ENCODE measurements at places on chromosomes 3 and 15.

DNA sequence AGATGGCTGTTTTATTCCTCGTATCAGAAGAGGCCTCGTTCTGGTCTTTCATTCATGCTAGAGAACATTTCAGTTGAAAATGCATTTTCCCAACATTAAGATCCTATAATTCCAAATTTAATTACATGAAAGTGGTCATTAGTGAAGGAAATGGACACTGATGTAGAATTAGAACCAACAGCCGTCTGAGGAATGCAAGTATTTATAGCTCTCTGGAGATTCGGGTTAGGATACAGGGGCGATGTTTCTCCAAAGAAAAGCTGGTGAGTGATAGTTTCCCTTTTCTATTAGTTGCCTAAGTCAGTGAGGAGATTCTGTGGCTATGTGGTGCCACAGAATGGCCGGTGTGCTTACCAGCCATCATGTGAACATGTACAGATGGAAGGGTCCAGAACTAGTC, 109.0 kb upstream of the IL12A start:
- DNase-seq = no peak

GRCh38 chr3:54659347-54659746, 268.5 kb downstream of the LRTM1 start:
- no peak for DNase-seq

GRCh38 chr3:109072194-109072593, 45.7 kb downstream of the MORC1 start:
- DNase-seq = no peak

- DNase-seq = no peak
These were observed 339.8 kb upstream of the WNT5A start for GRCh38 chr3:55826731-55827496.

DNA sequence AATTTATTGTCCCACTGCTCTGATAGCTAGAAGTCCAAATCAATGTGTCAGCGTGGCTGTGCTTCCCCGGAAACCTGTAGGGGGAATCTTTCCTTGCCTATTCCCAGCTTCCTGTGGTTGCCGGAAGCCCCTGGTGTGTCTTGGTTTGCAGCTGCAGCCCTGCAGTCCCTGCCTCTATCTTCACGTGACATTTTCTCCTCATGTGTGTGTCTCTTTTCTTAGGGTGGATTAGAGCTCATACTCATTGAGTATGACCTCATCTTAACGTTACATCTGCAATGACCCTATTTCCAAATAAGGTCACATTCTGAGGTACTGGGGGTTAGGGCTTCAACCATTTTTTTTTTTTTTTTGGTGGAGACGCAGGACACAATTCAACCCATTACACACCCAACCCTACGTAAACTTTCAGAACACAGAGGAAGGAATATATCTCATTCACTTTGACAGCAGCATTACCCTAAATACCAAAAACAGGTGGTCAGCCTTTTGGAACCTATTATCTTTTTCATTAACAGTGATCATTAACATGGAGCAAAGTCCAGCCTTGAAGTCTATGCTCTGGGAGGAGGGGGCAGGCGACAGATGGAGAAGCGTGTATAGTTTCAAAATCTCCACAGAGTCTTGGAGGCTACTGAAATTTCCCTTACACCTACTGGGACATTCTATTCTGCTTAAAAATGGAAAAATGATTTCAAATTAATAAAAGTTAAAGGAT, 88.6 kb downstream of the RYK start:
- DNase-seq = no peak

GRCh38 chr3:70138606-70139005, 139.1 kb downstream of the SAMMSON start:
- no peak for DNase-seq

DNA sequence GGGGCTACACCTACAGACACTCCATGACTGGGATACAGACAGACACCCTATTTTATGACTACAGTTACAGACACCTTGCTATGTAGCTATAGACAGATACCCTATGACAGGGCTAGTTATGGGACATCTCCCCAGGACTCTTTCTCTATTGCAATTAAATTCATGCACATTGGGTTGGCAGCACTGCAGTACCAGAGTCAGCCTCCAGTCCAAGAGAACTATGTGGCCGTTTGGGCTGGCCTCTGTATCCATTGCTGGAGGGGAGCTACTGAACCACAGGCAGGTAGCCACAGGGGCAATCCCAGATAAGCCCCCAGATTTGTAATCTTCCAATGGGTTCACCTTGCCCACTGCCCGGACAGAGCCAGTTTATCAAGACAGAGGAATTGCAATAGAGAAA, 108.4 kb upstream of the SPATA16 start:
- DNase-seq = no peak

GRCh38 chr3:183185696-183186095, 23.2 kb upstream of the LAMP3 start:
- no peak for DNase-seq
